HEK293T (cell line): ENCODE measurements at places on chromosomes 12 and 14.

GRCh38 chr14:51912112-51912786, 51.8 kb downstream of the GNG2 start:
- no peak for DNase-seq

DNA sequence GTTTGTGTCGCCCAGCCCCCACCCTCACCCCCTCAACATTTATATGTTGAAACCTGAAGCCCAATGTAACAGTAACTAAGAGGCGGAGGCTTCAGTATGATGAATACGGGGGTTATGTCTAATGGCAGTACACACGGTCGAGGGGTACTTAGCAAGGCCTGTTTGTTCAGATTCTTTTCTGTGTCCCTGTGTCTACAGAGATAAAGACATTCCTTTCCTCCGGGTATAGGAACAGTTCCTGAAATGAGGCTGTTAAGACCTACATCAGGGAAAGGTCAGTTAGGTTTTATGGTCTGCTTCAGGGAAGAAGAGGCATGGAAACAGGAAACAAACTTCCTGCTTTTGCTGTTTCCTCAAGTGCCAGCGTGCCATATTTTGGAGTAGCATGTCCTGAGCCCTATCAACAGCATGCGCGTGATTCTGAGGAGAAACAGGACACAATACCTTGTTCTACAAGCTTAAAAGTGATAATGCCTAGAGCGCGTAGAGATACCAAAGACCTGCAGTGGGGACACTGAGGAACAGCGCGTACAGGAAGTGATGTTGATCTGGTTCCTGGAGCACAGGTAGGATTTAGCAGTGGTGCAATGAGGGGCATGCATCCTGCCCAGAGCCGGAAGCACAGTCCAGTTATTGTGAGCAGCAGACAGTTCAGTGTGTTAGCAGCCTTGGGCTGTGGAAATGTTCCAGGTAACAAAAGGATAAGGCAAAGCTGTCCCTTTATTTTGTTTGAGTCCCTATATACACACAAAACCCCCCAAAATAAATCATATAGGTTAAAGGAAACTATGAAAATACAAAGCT, 47.2 kb downstream of the FGD4 start:
- no peak for DNase-seq

- DNase-seq: peak; percentile 24
Measured at GRCh38 chr14:31084385-31084784, 58.2 kb upstream of the STRN3 start.

DNA sequence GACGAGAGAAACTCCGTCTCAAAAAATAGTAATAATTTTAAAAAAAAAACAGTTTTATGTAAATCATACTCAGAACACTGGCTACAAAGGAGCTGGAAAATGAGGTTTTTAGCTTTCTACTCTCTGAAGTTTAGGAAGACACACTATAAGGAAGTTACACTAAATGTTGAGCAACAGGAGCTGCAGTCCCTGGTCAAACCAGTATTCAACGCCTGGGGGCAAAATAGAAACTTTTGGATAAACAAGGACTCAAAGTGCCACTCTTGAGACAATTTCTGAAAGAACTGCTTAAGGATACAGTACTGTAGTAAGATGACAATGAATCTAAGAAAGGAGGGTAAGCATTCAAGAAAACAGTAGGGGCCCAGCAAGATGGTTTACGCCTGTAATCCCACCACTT, 29.3 kb downstream of the ACTR6 start:
- no peak for DNase-seq

DNA sequence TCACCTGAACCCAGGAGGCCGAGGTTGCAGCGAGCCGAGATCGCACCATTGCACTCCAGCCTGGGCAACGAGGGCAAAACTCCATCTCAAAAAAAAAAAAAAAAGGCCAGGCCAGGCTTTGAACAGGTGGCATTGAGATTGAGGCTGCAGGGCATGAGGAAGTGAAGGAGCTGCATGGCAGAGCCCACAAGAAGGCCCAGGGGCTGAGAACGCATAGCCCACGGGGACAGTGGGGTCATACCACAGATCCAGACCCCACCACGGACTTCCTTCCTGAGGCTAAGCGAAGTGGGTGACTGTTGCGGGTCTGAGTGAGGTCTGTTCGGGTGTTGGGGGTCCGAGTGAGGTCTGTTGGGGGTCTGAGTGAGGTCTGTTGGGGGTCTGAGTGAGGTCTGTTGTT, 7.8 kb downstream of the JAG2 start:
- no peak for DNase-seq

DNA sequence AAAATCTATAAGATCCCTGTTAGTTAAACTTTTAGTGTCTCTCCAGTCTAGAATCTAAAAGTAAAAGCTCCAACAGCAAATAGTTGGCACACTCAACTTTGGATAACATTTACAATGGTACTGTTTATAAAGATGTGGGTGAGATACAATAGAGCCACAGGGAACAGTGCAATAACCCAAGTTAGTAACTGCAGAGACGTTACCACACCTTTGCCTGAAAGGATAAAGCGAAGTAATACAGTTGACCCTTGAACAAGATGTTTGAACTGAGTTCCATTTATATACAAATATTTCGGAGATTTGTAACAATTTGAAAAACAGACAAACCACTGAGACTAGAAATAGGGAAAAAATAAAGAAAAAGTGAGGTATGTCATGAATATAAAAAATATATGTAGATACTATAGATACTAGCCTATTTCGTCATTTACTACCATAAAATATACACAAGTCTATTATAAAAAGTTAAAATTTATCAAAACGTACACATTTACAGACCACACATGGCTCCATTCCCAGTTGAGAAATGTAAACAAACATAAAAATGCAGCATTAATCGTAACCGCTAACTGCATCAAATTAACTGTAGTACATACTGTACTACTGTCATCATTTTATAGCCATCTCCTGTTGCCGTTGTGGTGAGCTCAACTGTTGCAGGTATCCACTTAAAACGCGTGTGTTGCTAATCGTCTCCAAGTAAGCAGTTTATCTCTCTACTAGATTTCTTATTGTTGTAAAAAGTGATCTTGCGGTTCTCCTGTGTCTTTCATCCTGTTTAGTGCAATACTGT, 56.5 kb upstream of the HIF1A start:
- DNase-seq: no peak
